ENCODE measurements at places on chromosomes 16 and 17.

- no peak for DNase-seq
Observed at GRCh38 chr17:48715496-48716399, 6.6 kb downstream of the PRAC1 start.

- no peak for DNase-seq
Observed at GRCh38 chr16:16086653-16087446, 136.4 kb downstream of the ABCC6 start.

DNA sequence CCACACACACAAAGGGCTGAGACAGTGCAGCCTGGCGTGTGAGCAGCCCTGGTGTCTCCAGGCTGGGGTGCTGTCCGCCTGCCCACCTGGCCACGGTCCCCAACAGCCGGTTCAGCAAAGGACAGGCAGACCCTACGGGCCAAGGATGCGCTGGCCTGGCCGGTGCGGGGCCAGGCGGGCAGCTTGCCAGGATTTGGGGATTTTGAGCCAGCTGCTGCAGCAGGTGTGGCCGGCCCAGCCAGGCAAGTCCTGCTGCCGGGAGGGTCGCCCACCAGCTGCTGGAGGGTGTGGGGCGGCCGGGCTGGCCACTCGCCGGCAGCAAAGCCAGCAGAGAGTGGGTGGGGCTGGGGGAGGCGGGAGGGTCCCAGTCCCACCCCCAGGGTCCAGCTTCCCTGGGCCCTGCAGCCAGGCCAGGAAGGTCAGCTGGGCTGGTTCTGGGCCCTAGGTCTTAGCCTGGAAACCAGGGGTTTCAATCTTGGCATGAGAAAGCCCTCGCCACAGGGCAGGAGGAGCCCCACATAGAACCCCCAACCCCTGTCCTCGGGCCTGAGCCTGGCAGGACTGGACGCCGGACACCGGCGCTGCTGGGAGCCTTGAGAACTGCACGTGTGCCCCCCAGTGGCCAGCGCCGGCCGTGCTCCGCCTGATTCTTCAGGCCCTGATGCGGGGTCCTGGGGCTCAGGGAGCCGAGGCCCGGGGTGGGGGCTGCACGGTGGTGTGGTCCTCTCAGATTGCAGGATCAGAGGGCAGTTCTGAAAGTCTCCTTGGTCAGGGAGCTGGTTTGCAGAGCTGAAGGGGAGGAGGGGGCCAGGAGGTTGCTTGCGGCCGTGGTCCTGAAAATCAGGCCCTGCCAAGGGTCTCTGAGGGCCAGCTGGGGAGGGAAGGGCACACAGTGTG is 17.6 kb upstream of the SSTR5 start:
- peak; percentile 2 for DNase-seq

DNA sequence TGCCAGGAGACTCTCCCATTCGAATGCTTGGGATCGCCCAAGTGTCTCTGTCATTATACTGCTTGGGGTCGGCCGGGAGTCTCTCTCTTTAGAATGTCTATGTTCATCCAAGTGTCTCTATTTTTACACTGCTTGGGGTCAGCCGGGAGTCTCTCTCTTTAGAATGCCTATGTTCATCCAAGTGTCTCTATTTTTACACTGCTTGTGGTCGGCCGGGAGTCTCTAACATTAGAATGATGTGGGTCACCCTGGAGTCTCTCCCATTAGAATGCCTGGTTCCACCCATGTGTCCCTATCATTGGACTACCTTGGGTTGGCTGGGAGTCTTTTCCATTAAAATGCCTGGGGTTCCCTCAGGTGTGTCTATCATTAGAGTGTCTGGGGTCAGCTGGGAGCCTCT is 2230.4 kb downstream of the TP53TG3F start:
- DNase-seq, result no peak

DNA sequence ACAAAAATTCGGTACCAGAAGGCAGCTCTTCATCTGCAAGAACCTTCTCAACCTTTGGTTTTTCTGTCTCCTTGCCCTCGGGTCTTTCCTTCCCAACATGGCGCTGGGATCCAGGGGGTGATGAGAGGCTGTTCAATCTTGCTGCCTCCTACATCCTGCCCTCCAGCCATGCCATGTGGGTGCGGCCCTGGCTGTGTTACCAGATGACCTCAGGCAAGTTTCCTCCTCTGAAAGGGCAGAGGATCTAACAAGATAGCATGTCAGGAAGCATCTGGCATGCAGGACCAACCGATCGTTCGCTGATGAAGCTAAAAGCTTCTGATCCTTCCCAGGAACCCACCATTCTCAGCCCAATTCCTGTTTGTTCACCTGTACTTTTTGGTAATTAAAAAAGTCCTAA is 36.8 kb upstream of the BCAR1 start:
- DNase-seq, result no peak
